ENCODE measurements at places on chromosomes 13 and 19.

- no peak for DNase-seq
Measured at GRCh38 chr19:5354403-5354802, 13.8 kb upstream of the PTPRS start.

- no peak for DNase-seq
Measured at GRCh38 chr19:49193822-49194394, 36.3 kb downstream of the TRPM4 start.

GRCh38 chr13:59891053-59891452, 272.7 kb downstream of the DIAPH3 start:
- no peak for DNase-seq

GRCh38 chr13:105773241-105773640, 762.2 kb downstream of the EFNB2 start:
- DNase-seq: no peak

GRCh38 chr19:45716359-45717130, 14.2 kb downstream of the FBXO46 start:
- no peak for DNase-seq

- DNase-seq: no peak
Measured at GRCh38 chr19:58380037-58380661, 681 bp downstream of the ZNF837 start.
